ENCODE measurements at places on chromosomes 13 and 19.

DNA sequence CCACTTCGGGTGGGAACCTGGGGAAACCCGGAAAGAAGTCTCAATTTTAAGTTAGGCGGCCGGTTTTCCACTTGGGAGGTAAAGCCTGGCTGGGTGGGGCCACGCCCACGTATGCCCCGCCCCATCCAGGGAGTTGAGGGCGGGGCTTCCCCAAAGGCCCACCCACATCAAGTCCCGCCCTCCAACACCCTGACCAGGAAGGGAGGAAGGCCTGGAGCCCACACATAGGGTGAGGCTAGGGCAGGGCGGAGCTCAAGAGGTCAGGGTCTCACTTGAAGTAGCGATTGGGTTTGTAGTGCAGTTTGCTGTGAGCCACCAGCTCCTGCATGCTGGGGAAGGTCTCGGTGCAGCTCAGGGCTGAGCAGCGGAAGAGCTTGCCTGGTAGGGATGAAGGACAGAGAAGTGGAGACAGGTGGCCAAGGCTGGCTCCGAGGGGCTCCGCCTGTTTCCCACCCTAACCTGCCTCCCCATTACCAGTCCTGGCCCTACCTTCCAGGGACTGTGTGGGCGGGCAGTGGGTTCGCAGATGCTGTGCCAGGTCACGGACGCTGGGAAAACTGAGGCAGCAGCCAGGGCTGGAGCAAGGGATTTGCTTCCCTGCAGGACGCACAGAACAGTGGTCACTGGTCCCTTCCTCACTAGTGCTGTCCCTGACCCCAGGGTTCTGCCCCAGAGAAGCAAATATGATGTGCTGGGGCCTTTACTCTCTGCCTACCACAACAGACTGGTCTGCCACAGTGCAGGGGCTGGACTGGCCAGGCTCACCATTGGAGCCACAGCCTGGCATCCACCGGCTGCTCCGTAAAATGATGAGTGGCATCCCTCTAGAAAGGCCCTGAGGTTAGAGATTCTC is 1.6 kb downstream of the ZNF414 start:
- peak; percentile 80 for DNase-seq

DNA sequence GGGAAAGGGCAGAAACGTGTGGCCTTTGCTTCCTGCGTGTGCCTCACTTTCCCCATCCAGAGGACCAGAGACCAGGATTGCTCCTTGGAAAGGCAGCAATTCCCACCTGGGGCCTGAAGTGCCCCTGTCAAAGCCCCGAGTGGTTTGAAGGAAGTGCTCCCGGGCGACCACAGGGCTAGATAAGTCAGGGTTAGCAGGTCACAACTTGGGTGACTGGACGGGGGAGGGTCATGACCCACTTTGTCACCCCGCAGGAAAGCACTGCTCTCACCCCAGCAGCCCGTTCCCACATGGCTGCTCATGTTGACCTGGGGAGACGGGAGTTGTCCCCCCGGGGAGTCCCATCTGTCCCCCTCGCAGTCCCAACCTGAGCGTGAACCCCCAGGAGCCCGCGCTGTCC is 459 bp downstream of the PRAM1 start:
- DNase-seq: no peak

DNA sequence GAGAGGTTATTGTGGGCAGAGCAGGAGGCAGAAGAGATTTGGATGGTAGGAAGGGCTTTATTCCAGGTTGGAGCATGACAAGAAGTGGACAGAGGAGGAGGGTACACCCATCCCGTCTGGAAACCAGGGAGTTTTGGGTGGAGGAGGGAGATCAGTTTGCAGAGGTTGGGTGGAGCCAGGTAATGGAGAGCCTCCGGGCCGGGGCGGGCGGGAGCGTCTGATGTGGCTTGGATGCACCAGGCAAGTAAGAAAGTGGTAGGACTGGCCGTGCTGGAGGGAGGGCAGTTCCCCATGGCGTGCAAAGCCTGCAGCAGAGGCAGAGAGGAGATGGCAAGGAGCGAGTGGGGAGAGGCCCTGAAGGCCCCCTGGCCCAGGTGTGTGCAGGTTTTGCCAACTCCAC is 10.9 kb downstream of the IGFLR1 start:
- DNase-seq: no peak

GRCh38 chr13:112346173-112346898 is 29.8 kb upstream of the SPACA7 start:
- no peak for DNase-seq

DNA sequence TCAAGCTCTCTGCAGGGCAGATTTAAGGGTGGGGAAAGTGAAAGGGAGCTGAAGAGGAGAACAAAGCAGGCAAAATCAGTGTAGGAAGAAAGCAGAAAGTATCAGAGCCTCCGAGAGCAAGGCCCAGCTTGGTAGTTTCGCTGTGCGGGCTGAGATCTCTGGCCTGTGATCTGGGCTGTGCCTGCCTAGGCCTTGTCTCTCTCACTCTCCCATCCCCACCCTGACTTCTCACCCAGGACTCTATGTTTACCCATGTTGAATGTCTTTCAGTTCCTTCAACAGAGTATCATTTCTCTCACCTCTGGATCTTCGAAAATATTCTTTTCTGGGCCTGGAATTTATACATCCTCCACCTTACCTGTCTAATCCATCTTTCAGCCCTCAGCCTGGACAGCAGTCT is 391.3 kb downstream of the FOXO1 start:
- no peak for DNase-seq

GRCh38 chr13:35784286-35784951 is 307.9 kb upstream of the MAB21L1 start:
- no peak for DNase-seq

- DNase-seq: no peak
Measured at GRCh38 chr19:5492635-5493409, 37.6 kb downstream of the ZNRF4 start.

- DNase-seq: no peak
Measured at GRCh38 chr19:47860602-47861297, 1.7 kb downstream of the TPRX2 start.

- no peak for DNase-seq
Measured at GRCh38 chr19:41434450-41434849, 5.3 kb downstream of the DMAC2 start.

- no peak for DNase-seq
Measured at GRCh38 chr19:55877211-55877610, 40.9 kb downstream of the NLRP4 start.

DNA sequence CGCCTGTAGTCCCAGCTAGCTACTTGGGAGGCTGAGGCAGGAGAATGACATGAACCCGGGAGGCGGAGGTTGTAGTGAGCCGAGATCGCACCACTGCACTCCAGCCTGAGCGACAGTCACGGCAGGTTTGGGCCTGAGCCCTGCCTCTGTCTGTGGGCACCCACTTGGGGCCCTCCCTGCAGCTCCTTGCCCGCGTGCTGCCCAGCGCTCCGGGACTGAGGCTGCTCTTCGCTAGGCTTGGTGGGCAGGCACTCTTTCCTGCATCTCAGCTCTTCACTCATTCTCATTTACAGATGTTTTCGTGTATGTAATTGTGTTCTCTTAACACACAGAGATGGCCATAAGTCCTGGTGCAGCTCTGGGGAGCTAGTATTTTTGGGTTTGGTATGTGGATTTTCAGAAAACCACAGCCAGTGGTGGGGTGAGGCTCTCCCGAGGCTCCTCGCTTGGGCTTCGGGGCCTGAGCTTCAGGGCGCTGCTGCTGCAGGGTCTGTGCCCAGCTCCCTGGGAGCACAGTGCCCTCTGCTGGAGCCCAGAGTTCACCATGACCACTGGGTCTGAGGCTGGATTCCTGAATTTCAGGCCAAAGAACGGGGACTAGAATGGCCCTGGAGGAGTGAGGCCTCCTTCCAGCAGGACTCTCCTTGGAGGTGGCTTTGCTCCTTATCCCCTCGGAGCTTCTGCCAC is 15.2 kb downstream of the UPF1 start:
- peak; percentile 62 for DNase-seq

GRCh38 chr13:45040622-45041021 is 51.3 kb downstream of the GPALPP1 start:
- DNase-seq: no peak

GRCh38 chr13:113152984-113153809 is 5.3 kb upstream of the PROZ start:
- DNase-seq: peak; percentile 28

- no peak for DNase-seq
Measured at GRCh38 chr13:67967031-67967430, 736.9 kb upstream of the PCDH9 start.

- DNase-seq: no peak
Measured at GRCh38 chr19:1715540-1715939, 37.8 kb upstream of the ONECUT3 start.

GRCh38 chr13:20974981-20975585 is 72.5 kb upstream of the XPO4 start:
- DNase-seq: no peak

DNA sequence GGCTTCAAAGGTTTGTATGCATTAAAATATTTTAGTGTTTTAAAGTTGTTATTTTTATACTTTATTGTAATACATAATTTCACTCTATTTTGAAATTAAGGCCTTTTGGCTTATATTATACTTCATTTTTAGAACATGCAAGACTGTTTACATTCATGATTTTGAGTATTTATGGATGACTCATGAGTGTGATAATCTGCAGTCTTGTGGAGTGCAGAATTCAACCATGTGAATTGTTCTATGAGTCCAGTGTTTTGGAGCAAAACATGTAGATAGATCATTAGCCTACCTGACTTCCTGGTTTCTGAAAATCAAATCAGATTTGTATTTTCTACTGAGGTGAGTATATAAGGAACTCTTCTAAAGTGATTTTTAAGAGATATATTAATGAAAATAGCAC is 241.8 kb downstream of the PCCA start:
- DNase-seq: no peak

- no peak for DNase-seq
Measured at GRCh38 chr13:107968470-107968869, 246.9 kb downstream of the LIG4 start.

- DNase-seq: peak; percentile 39
Measured at GRCh38 chr13:68714292-68714691, 1393.3 kb upstream of the ATXN8OS start.

DNA sequence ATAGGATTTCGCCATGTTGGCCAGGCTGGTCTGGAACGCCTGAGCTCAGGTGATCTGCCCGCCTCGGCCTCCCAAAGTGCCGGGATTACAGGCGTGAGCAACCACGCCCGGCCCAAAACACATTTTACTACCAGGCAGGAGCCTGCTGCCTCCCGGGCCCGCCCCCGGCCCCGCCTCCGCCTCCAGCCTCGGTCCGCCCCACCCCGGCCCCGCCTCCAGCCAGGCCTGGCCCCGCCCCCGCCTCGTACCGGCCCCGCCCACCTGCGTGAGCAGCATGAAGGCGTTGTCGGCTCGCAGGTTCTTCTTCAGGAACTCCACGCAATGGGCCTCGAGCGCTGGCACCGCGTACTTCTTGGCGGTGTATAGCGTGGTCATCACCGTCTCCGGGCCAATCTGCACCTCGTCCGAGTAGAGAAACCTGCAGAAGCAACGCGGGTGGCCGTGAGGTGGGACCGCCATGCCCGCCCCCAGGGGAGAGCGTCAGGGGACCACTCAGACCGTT is 22.7 kb downstream of the BTBD2 start:
- peak; percentile 76 for DNase-seq

DNA sequence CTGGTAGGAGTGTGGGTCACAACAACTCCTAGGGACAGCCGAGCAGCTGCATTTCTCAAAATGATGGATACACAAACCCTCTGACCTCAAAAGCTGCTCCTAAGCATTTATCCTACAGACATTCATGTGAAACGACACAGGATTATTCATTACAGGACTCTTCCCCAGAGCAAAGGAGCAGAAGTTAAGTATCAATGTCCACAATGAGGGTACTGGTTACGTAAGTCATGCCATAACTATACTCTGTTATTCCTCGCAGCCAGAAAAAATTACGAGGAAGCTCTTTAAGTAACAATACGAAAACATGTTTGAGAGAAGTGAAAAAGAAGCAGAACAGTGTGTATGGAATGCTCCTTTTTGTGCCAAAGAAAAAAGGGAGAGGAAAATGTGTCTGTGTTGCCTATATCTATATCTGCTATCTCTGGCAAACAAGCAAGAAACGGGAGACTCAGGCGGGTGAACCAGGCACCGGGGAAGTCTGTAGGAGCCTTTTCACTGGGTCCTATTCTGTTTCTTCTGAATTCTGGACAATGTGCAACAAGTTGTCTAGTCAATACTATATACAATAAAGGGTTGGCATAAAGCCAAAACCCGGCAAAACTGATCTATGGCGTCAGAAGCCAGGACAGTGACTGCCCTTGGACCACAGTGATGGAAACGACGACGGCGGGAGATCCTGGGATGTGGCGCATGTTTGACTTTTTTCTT is 1.3 kb downstream of the ISOC2 start:
- no peak for DNase-seq

GRCh38 chr19:21482863-21483276 is 22.5 kb upstream of the ZNF429 start:
- DNase-seq: peak; percentile 23

GRCh38 chr19:18259893-18260292 is 14.4 kb downstream of the IQCN start:
- DNase-seq: no peak

GRCh38 chr19:16378291-16378889 is 53.8 kb downstream of the KLF2 start:
- no peak for DNase-seq

DNA sequence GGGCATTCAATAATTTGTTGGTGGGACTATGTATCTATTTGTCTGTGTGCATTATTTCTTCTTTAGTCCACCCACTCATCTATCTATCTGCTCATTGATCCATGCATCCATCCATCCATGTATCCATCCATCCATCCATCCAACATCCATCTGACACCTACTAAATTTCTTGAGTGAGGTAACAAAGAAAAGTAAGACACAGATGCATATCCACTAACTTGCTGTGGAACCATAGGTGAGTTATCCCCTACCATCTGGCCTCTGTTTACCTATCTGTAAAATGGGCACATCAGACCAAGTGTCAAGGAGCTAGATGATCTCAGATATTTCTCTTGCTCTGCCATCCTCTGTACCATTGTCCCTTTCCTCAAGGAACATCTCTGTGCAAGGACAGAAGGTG is 54.7 kb downstream of the ZNF536 start:
- no peak for DNase-seq

GRCh38 chr13:73873940-73874830 is 260.0 kb downstream of the KLF12 start:
- DNase-seq: no peak

GRCh38 chr19:48967346-48968178 is 2.5 kb downstream of the FTL start:
- no peak for DNase-seq

GRCh38 chr13:43136920-43137575 is 113.7 kb downstream of the DNAJC15 start:
- no peak for DNase-seq

GRCh38 chr13:37134411-37135041 is 29.1 kb upstream of the CSNK1A1L start:
- no peak for DNase-seq

GRCh38 chr13:93248627-93249047 is 22.0 kb downstream of the GPC6 start:
- DNase-seq: peak; percentile 85

- no peak for DNase-seq
Measured at GRCh38 chr19:50801107-50801506, 10.9 kb downstream of the ACP4 start.
